ENCODE measurements at places on chromosomes 11 and 22.

DNA sequence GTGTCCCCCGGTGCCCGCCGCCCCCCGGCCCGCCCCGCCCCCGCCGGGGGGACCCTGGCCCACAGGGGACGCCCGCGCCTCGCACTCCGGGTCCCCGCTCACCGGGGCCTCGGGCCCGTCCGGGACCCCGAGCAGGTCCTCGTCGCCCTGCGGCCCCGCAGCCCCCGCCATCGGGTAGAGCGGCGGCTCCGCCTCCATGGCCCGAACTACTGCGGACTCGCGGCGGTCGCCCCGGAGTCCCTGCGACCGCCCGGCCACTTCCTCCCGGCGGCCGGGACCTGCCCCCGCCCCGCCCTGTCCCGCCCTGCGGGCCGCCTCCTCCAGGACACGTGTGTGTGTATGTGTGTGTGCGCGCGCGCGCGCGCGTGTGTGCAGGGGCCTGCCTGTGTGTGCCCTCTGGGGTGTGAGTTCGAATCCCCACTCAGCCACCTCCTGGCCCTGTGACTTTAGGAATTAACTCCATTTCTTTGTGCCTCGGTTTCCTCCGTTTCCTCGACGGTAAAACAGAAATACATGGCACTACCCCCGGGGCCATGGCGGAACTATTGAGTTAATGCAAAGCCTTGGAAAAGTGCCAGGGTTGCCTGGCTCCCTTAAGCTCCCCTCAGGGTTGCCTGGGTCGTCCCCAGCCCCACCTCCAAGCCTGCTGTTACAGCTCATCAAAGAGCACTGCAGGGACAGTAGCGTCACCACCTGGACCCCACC is at the start of gene UNC93B1:
Gene UNC93B1, minus strand, starts transcription at position 252 of the 705 bp plus-strand sequence. Its CDS starts 54 bp downstream, at position 198.
- peak; percentile 94 for DNase-seq
- H3K27me3 ChIP-seq = no peaks in the 10 kb centered on the region
- peaks cover 25% of the 10 kb centered on the region for H3K4me1 ChIP-seq
- peak within 1 kb of the TSS; percentile 80 for H3K4me3 ChIP-seq
- peak within 1 kb of the TSS; percentile 60 for H3K27ac ChIP-seq
- H3K36me3 ChIP-seq = no peaks in the 10 kb centered on the region

DNA sequence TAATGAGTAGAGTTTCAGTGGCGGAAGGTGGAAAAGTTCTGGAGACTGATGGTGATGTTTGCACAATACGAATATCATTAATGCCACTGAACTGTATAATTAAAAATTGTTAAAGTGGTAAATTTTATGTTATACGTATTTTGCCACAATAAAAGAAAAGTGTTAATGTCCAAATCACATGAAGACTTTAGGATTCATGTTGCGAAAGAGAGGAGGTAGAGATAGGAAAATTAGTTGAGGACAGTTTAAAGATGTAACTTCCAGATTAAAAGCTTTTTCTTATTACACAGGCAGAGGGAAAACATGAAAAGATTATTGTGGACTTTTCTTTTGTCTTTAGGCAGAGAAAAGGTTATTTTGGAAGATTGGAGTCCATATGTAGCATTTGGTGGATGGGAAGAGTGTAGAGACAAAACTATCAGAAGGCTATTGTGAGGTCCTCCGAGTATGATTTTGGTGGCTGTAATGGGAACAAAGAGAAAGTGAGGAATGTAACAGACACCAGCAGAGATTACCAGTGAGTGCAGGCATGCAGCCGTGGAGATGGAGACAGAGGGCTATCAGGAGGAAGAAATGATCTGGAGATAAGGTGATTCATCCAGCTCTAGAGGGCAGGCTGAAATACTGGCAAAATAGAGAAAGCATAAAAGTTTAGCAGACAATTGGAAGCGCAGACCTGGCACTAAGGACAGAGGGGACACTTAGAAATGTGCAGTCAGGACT is 12.5 kb downstream of the VPS26B start:
- H3K27ac ChIP-seq = no peak overlapping the region
- H3K4me1 ChIP-seq = peaks cover 7% of the 10 kb centered on the region
- no peaks in the 10 kb centered on the region for H3K27me3 ChIP-seq
- no peak overlapping the region for H3K4me3 ChIP-seq
- DNase-seq = no peak
- peaks cover 67% of the 10 kb centered on the region for H3K36me3 ChIP-seq

- DNase-seq = no peak
- peaks cover 4% of the 10 kb centered on the region for H3K27me3 ChIP-seq
- no peaks in the 10 kb centered on the region for H3K36me3 ChIP-seq
- H3K4me3 ChIP-seq = no peak overlapping the region
- no peak overlapping the region for H3K27ac ChIP-seq
- H3K4me1 ChIP-seq = no peaks in the 10 kb centered on the region
Measured at GRCh38 chr22:49600468-49600867, 227.2 kb downstream of the BRD1 start.

DNA sequence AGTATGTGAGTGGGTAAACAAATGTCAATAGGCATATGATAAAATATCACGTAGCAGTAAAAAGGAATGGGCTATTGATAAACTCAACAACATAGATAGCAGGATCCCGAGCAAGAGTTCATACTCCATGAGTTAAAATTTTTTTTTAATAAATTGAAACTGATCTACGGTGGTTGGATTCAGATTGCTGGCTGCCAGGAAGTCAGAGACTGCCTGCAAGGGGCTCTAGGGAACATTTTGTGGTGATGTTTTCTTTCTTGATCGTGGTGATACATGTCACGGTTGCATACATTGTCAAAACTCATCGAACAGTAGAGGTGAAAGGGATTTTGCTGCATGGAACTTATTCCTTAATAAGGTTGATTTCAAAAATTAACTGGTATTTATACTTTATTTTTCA is 62.6 kb upstream of the WNT7B start:
- no peaks in the 10 kb centered on the region for H3K27me3 ChIP-seq
- no peak overlapping the region for H3K4me3 ChIP-seq
- H3K36me3 ChIP-seq = no peaks in the 10 kb centered on the region
- H3K4me1 ChIP-seq = peaks cover 85% of the 10 kb centered on the region

DNA sequence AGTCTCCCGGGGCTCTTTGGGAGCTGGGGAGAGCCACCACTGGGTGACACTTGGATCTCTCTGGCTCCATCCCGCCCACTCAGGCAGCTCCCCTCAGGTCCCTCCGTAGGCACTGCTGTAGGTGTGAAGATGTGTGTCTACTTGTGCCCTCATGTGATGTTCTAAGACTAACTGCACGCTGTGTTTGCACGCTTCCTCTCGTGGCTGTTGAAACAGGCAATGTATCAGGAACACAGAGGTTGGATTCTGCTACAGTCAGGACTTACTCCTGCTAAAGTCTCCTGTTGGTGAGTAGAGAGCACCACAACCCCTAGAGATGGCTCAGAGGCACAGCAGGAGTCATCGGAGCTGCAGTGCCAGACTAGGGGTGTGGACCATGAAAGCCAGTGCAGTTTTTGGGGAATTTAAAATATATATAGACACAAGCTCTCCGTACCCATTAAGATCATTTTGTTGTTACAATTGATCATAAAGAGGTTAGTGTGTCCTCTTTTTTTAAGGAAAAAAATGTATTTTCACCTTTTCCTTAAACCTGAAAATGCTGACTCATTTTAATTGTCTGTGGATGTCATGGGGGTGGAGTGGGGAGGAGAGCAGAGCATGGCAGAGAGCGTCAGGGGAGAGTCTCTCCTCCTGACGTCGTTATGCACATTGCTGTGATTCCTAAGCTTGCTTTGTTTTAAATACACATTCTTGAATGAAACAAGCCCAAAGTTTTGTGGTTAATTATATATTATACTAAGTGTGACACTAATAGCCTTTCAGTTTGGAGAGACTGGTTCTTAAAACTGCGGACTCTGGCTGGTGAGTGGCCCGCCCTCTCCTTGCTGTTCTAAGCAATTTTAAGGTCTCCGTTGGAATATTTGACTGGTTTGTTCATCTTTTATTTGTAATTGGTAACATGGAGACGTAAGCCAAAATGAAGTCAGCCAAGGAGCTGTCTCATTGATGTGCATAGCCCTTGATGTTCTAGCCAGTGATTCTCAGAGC is 16.2 kb upstream of the CTTN start:
- H3K36me3 ChIP-seq = peaks cover 55% of the 10 kb centered on the region
- no peak for DNase-seq
- H3K27ac ChIP-seq = no peak overlapping the region
- no peaks in the 10 kb centered on the region for H3K4me1 ChIP-seq
- H3K4me3 ChIP-seq = no peak overlapping the region

DNA sequence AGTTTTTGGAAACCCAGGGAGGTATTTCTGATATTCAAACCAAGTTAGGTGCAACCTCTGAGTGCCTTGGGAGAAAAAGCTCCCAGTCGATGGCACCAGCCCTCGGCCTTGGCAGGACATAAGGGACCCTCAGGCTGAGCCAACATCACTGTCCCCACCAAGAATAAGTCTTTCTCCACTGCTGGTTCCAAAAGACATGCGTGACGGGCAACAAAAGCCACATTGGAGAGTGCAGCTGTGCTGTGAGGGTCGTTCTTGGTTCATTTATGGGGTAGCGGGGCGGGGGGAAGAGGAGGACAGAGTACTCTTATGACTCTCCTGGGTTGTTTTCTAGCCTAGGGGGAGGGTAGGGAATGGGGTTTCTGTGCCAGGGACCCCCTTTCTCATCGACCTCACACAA is 11.2 kb upstream of the TPCN2 start:
- no peaks in the 10 kb centered on the region for H3K4me1 ChIP-seq
- no peak for DNase-seq
- H3K36me3 ChIP-seq = no peaks in the 10 kb centered on the region
- no peak overlapping the region for H3K4me3 ChIP-seq
- H3K27ac ChIP-seq = no peak overlapping the region
- H3K27me3 ChIP-seq = no peaks in the 10 kb centered on the region

DNA sequence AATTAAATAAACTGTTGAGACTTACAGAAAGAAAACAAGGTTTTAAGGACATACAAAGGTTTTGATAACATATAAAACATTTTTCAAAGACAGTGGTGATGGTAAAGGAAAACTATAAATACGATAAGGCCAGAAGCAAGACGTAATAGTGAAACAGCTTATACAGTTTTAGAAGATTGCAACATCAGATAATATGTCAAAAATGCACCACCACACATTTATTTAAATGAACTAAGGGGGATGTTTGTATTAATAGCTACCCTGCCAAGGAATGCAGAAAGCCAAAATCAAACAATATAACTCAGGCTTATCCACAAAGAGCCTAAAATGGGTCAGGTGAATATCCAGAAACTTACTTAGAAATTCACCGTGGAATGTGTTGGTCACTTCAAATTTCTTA is 981.6 kb upstream of the FAT3 start:
- H3K4me3 ChIP-seq = no peak overlapping the region
- no peaks in the 10 kb centered on the region for H3K36me3 ChIP-seq

Data from suprapubic skin (tissue), 4 donors.